ENCODE measurements at places on chromosomes 12 and 14.

DNA sequence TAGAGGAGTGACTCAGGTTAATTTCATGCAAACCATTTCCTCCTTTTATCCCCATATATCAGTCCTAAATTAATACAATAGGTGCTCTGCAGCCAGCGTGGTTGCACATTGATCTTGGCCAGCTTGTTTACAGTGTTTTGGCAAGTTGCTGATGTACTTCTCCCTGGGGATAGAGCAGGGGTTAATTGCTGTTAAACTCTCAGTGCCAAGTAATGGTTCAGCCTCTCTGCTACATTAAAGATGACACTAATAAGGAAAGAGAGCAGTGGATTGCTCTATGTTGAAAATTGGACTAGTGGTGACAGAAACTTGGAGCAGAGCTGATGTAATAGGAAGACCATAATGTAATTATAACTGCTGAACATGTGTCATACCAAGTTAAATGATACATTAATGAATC is 717.5 kb downstream of the RERGL start:
- no peaks in the 10 kb centered on the region for H3K4me1 ChIP-seq
- no peaks in the 10 kb centered on the region for H3K36me3 ChIP-seq
- H3K27ac ChIP-seq, result no peak overlapping the region
- no peak overlapping the region for H3K4me3 ChIP-seq

DNA sequence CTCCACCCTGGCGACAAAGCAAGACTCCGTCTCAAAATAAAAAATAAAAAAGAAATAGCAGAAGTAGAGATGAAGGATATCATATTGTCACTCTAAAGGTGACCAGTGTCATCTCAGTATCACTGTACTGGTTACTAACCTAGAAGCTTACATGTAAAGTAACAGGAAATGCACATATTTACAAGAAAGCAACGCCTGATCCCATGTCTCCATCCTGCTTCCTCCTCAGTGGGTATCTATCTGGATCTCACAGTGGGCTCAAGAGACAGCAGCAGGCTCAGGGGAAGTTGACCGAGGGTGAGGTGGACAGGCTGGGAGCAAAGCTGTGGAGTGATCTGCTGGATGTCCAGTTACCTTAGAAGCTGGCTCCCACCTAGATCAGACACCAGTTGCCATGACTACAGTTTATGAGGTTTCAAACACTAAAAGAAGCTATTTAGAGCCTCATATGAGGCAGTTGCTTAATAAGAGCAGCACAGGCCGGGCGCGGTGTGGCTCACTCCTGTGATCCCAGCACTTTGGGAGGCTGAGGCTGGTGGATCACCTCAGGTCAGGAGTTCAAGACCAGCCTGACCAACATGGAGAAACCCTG is 10.5 kb downstream of the MTRFR start:
- H3K4me3 ChIP-seq, result no peak overlapping the region
- no peak for DNase-seq

DNA sequence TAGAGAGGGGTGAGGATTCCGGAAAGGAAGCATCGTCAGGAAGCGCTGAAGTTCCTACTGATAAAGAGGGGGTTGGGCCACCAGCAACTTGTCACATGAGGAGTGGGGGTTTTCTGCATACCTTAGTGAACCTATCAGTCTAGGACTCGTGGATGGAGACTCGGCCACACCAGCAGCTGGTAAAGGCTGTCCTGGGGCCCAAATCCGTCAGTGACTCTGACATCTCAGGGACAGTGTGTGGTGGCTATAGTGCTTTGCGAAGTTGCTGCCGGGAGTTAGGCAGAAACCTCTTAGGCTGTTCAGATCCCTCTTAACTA is 16.4 kb downstream of the RNASE2 start:
- peak overlapping the region; percentile 41 for H3K27ac ChIP-seq
- no peaks in the 10 kb centered on the region for H3K36me3 ChIP-seq
- H3K4me1 ChIP-seq, result peaks cover 9% of the 10 kb centered on the region
- DNase-seq, result no peak

GRCh38 chr12:108120863-108121165 is 8.3 kb upstream of the WSCD2 start:
- H3K4me1 ChIP-seq, result no peaks in the 10 kb centered on the region
- H3K36me3 ChIP-seq, result no peaks in the 10 kb centered on the region
- H3K27me3 ChIP-seq, result no peaks in the 10 kb centered on the region
- no peak overlapping the region for H3K27ac ChIP-seq
- no peak for DNase-seq

GRCh38 chr12:89392391-89392790 is 40.1 kb upstream of the DUSP6 start:
- H3K27ac ChIP-seq, result no peak overlapping the region
- no peak overlapping the region for H3K4me3 ChIP-seq
- no peak for DNase-seq
- H3K27me3 ChIP-seq, result no peaks in the 10 kb centered on the region

DNA sequence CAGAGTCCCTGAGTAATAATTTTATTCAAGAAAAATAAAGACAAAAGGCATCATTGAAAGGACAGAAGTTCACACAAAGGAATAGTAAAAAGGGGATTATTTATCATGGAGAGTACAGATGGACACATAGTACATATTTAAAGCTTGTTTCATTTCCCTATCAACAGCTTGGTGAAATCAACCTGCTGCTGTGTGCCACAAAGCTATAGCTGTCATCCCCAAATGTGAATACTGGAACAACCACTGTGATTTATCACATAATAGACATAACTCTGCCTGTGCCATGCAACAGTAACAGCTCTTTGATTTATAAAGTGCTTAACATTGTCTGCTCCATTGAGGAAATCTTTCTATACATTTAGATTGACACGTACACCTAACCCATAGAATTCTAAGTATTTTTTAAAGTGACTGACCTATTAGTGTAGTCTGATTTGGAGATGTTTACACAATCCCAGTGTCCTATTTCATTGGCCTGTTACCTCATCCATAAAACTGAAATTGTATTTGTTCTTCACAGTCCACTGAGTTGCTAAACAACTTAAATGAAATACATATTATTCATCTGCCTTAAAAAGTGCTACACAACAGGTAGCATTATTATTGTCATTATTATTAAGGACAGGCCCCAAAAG is 3.3 kb downstream of the NEMF start:
- H3K27ac ChIP-seq, result no peak overlapping the region
- no peaks in the 10 kb centered on the region for H3K27me3 ChIP-seq
- DNase-seq, result no peak
- H3K4me1 ChIP-seq, result no peaks in the 10 kb centered on the region
- peaks cover 71% of the 10 kb centered on the region for H3K36me3 ChIP-seq

DNA sequence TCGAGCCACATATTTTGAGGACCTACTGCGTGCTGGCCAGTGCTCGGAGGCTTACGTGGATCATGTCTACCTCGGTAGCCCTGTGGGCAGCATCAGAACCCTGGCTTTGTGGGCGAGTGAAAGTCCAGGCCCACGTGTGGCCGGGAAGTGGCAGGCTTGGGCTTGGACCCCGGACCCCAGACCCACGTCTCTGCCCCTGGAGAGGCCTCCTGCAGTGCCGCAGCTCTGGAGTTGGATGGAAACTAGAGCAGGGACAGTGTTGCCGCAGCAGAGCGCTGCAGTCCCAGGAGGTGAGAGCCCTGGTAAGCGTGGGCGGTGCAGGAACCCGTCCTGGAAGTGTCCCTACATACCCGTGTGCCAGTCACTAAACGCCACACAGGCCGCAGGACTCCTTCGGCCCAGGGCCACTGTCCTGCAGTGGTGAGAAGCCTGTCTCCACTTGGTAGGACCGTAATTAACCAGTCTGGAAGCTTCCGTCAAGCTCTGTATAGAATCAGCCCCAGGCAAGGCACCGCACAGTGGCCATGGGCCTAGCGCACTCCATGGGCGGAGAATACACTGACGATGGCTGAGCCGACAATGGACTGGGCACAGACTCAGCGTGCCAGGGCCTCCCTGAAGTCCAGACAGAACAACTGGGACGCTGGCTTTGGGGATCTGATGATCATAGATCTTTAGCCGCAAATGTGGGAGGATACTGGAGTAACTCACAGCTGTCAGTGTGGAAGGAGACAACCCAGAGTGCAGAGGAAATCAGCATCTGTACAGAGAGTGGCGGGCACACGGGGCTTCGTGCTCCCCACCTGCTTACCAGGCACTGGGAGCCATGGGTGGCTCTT is 219.5 kb downstream of the KIF26A start:
- H3K36me3 ChIP-seq, result no peaks in the 10 kb centered on the region
- DNase-seq, result no peak
- H3K27me3 ChIP-seq, result peaks cover 13% of the 10 kb centered on the region
- H3K4me1 ChIP-seq, result no peaks in the 10 kb centered on the region
- H3K27ac ChIP-seq, result no peak overlapping the region

- no peak overlapping the region for H3K27ac ChIP-seq
- H3K4me3 ChIP-seq, result no peak overlapping the region
- no peaks in the 10 kb centered on the region for H3K27me3 ChIP-seq
- no peaks in the 10 kb centered on the region for H3K36me3 ChIP-seq
- no peaks in the 10 kb centered on the region for H3K4me1 ChIP-seq
These were observed 82.5 kb downstream of the NT5DC3 start for GRCh38 chr12:103758310-103759089.

DNA sequence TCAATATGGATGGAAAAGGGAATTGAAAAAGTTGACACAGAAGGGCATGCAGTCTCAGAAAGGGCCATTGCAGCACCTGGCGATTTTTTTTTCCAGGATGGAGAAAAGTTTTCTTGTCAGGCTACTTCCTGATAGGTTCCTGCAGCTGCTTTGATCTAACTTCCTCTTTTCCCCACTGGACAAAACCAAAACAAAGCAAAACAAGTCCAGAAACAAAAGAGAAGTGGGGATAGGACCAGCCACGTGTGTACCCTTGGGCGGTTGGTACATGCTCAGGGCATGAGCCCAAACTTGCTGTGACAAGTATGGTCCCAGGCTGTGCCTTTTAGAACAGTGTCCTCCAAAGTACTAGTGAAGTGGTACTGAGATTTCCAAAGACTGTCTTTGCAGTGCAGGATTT is 89.8 kb downstream of the CHST11 start:
- no peak for DNase-seq
- H3K27ac ChIP-seq, result no peak overlapping the region

DNA sequence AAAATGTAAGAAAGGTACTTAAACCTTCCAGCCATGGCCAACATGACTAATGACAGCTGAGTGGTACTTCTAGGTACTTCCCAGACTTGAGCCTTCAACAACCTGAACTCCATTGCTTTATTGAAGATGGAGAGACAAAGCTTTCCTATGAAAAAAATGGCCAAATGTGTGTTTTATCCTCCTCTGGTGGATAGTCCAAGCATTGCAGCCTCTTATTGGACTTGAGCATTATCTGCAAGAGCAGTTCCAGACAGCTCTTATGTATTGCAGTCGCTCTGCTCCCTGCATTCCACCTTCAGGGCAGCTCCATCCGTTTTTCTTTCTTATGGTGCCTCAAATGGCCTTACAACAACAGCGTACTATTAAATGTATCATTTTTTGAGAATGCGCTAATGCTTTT is 588.2 kb downstream of the NRXN3 start:
- H3K27ac ChIP-seq, result no peak overlapping the region
- no peak for DNase-seq
- H3K36me3 ChIP-seq, result no peaks in the 10 kb centered on the region
- H3K27me3 ChIP-seq, result no peaks in the 10 kb centered on the region

DNA sequence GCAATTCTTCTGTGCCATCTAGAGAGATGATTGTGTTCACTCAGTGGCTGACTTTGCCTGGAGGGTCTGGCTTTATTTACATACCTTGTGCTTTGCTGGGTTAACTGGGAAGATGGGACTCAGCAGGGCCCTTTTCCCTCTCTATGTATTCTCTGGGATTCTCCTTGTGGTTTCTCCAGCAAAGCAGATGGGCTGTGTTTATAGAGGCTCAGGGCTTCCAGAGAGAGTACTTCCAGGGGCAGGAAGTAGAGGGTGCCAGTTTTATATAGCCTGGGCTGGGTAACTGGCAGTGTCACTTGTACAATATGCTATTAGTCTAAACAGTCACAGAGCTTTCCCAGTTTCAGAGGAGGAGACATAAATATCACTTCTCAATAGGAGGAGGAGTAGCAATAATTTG is 509.9 kb downstream of the DIO2 start:
- no peaks in the 10 kb centered on the region for H3K4me1 ChIP-seq
- no peaks in the 10 kb centered on the region for H3K36me3 ChIP-seq
- H3K27ac ChIP-seq, result no peak overlapping the region
- H3K27me3 ChIP-seq, result no peaks in the 10 kb centered on the region
- DNase-seq, result no peak

DNA sequence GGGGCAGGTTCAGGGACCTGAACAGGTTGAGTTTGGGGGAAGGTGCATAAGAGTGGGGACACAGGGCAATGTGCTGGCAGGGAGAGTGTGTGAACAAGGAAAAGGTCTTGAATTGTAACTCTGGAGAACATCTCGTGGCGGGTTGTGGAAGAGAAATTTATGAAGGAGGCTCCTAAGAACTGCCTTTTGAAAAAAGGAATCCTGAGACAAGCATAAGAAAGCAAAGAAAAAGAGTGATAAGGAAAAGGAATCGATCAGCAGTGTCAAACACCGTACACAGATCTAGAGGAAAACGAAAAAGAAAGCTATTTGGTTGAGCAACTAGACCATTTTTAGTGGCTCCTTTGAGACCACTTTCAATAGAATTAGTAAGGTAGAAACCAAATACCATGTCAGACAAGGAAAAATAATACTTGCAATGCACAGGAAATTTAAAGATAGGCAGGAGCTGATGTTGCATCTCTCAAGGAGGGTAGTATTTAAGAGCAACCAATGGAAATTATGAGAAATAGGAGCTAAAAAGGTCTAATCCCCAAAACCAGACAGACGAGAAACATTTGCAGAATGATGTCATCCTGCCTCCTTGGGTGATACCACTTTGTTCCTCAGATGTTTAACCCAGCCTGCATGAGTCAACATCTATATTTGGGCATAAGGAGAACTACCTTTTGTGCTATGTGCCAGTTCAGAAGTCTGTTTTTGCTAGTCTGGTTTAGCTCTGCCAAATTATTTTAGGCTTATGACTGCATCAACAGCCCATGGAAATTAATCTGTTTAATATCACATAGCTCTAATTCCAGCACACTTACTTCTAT is 64.5 kb upstream of the STK38L start:
- no peaks in the 10 kb centered on the region for H3K36me3 ChIP-seq
- peaks cover 23% of the 10 kb centered on the region for H3K4me1 ChIP-seq
- peak overlapping the region; percentile 82 for H3K27ac ChIP-seq
- no peaks in the 10 kb centered on the region for H3K27me3 ChIP-seq
- H3K4me3 ChIP-seq, result no peak overlapping the region
- DNase-seq, result no peak

GRCh38 chr12:42284876-42285275 is 41.0 kb downstream of the ZCRB1 start:
- no peak for DNase-seq
- H3K27me3 ChIP-seq, result no peaks in the 10 kb centered on the region
- H3K4me3 ChIP-seq, result no peak overlapping the region
- no peaks in the 10 kb centered on the region for H3K36me3 ChIP-seq

- H3K36me3 ChIP-seq, result no peaks in the 10 kb centered on the region
- no peaks in the 10 kb centered on the region for H3K27me3 ChIP-seq
- H3K27ac ChIP-seq, result no peak overlapping the region
- DNase-seq, result no peak
- no peak overlapping the region for H3K4me3 ChIP-seq
- H3K4me1 ChIP-seq, result no peaks in the 10 kb centered on the region
These were observed 283.8 kb downstream of the PAWR start for GRCh38 chr12:79406993-79407392.

- H3K4me3 ChIP-seq, result no peak overlapping the region
- DNase-seq, result no peak
- H3K36me3 ChIP-seq, result no peaks in the 10 kb centered on the region
- H3K4me1 ChIP-seq, result no peaks in the 10 kb centered on the region
- H3K27ac ChIP-seq, result no peak overlapping the region
These were observed 23.5 kb downstream of the FZD10 start for GRCh38 chr12:130185455-130186391.

Measured in heart right ventricle (tissue), 16 donors.